ENCODE measurements at places on chromosomes 6 and 20.

GRCh38 chr20:48405909-48406308 is 421.9 kb downstream of the PREX1 start:
- no peak for DNase-seq

DNA sequence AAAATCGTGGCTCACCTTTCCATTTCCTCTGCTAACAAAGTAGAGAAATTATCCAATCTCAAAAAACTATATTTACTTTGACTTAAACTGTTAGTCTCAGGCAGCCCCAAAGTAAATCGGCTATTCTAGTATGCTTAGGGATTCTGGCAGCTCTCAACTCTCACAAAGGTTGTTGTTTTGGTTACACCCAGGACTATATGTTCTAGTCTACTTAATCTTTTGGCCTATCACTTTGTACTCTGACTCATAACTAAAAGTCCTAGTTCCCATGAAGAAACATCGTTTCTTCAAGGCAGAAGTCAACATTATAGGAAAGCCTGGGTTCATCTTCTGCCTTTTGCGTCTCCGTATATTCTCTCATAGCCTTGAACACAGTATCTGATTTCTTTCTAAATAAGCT is 42.3 kb downstream of the MYLK4 start:
- no peak for DNase-seq

GRCh38 chr6:84193114-84193708 is 34.2 kb downstream of the CEP162 start:
- DNase-seq, result no peak

- DNase-seq, result no peak
Measured at GRCh38 chr20:18032977-18033892, 24.5 kb downstream of the OVOL2 start.

GRCh38 chr6:69390125-69390524 is 406.7 kb downstream of the LMBRD1 start:
- DNase-seq, result no peak

DNA sequence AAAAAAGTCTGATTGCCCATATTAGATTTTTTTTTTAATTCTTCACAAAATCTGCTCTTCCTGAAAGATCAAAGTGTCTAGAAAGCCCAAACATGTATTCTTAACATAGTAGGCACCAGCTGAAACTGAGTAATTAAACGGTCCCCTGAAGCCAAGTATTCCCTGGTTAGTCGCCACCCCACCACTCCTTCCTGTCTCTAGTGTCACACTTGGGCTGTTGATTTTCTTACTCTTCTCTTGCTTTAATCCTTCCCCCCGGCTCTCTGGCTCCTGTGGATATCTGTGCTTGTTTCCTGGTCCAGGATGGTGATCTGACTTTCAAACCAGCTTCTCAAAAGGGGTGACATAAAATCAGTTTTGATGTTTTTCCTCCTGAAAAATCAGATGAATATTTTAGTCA is 162.9 kb downstream of the QKI start:
- no peak for DNase-seq

- no peak for DNase-seq
Measured at GRCh38 chr6:5786969-5787720, 219.6 kb downstream of the NRN1 start.

GRCh38 chr6:87282743-87283142 is 39.6 kb upstream of the SMIM8 start:
- no peak for DNase-seq

- DNase-seq, result no peak
Measured at GRCh38 chr6:17214106-17214505, 67.1 kb upstream of the RBM24 start.

DNA sequence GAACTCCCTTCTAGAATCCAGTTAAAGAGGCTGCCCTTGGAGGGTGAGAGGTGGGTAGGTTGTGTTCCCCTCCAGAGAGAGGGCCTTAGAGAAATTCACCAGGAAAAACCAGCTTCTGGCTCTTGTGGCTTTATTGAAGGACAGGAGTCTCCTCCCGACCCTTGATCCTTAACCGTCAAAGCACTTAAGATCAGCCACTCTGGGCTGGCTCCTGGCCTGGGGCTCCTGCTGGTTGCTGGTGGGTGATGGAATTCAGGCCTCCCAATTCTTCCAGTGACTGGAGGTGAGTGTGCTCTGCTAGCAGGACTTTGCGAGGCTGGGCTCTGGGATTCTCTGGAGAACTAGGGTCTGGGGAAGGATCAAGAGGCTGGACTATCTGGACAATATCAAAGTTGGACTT is 75.6 kb upstream of the LGSN start:
- DNase-seq, result no peak

GRCh38 chr20:24916412-24916811 is 32.7 kb upstream of the CST7 start:
- DNase-seq, result no peak

GRCh38 chr20:53655625-53656292 is 62.1 kb upstream of the ZNF217 start:
- no peak for DNase-seq

DNA sequence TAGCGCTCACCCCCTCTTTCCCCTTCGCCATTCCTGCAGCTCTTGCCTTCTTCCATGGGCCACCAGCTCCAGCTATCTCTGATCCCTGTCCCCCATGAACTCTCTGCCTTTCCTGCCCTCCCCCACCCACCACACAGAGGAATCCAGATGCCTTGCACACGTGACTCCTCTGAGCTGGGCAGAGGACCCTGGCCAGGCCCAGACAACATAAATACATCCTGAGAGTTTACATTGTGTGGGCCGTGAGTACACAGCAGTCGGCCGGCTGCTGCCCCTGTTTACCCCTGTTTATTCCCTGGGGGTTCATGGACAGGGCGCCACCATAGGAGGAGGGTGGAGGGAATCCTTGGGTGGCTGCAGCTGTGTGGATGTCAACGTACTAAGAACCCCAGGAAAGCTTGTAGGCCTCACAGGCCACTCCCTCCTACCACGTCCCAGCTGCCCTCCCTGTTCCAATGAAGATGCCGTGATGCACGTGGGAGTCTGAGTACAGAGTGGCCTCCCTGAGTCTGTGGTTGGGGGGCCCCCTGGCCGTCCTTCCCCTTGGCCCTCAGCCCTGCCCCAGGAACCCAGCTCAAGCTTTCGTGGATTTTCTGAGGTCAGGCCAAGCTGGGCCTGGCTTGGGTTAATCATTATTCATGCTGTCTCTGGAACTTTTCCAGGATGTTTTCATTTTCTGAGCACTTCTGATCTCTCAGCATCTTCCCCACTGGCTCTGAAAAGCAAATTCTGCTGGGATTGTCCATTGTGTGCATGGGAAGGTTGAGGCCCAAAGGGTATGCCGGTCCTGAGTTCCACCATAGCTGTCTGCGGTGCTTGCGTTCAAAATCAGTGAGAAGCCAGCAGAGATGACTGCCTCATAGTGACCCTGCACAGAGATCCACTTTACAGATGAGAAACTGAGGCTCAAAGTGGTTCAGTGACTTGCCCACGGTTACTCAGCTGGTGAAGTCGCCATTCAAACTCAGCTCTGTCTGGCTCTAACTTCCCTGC is 136.3 kb downstream of the MRPL14 start:
- DNase-seq, result no peak

GRCh38 chr6:2959909-2960719 is 11.3 kb downstream of the SERPINB6 start:
- DNase-seq, result no peak

- DNase-seq, result peak; percentile 97
Measured at GRCh38 chr6:27864906-27865849, 47.0 kb downstream of the OR2B2 start.

DNA sequence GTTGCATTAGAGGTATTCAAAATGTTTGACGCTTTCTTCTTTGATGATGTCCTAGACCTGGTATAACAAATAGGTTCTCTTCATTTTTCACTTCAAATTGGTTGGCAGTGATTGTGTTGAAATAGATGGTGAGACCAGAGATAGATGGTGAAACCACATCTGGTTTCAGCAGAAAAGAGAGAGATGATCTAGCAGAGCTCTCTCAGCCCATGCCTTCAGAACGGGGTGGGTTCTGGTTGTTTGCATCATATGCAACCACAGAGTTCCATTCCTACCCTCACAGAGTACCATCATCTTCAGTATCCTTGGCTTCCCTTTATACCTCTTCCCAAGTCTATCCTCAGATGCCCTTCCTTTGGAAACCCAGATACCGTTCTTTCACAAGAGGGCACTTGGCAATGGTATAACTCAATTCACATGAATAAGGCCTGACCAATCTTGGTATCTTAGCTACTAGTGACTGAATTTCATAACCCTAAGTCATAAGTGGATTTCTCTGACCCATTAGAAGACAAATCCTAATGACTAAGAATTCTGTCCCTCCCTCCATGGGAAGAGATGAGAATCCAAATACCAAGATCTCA is 93.7 kb downstream of the UBE3D start:
- no peak for DNase-seq

- no peak for DNase-seq
Measured at GRCh38 chr6:41325446-41326066, 9.9 kb upstream of the NCR2 start.

DNA sequence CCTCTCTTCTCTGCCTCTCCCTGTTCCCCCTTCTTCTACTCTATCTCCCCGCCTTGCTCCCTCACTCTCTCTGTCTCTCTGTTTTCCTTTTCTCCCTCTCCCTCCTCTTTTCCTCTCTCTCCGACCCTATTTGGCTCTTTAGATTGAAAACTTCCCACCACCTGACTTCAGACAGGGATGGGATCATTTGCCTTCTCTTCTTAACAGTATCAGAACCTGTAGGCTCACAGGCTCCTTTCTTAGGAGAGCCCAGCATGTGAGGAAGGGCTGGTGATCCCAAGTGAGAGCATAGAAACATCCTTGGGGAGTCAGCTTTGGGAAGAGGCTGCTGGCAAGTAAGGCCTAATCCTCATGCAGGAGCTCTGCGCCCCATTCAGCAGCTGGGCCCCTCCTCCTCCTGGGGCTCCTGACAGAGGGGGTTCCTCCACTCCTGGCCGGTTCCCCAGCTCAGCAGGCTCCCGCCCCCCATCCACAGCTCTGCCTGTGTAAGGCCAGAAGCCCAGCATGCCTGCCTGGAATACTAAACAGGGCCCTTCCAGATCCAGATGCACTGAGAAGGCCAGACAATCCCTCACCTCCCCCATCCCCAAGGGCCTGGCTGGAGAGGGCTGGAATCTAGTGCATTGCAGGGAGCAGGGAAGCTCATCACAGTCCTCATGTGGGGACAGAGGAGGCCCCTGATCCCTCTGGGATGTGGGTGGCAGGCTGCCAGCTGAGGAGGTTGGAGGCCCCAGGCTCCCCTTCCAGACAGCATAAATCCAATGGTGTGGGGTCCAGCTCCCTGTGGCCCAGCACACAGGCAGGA is 93.4 kb downstream of the PTPRT start:
- no peak for DNase-seq

DNA sequence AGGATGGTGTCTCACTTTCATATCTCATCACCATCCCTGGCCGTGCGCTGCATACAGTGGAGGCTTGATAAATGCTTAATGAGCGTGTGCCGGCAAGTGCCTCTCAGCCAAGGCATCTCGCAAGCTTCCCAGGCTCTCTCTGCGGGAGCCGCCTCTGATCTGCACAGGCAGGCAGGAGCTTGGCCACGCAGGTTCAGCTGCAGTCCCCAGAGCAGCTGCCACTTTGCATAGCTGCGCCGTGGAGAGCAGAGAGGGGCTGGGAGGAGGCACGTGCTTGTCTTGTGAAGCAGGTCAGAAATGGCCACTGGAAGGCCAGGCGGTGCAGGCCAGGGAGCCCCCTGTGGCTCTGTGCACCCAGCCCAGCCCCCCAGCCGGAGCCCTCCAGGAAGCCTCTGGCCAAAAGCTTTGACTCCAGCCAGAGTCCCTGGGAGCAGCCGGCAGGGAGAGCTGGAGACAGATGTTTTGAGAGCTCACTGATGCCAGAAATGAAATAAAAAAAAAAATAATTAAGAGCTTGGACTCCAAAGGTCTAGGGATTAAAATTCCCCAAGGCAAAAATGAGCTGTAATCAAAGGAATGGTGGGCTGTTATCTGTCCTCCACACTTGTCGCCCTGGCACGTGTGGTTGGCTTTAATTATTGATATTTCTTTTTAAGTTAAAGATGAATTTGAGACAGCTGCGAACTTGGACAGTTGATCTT is 377.0 kb downstream of the CDH4 start:
- no peak for DNase-seq

GRCh38 chr6:163897030-163897429 is 482.5 kb downstream of the QKI start:
- no peak for DNase-seq

GRCh38 chr6:15337582-15337981 is 91.7 kb downstream of the JARID2 start:
- DNase-seq, result no peak

DNA sequence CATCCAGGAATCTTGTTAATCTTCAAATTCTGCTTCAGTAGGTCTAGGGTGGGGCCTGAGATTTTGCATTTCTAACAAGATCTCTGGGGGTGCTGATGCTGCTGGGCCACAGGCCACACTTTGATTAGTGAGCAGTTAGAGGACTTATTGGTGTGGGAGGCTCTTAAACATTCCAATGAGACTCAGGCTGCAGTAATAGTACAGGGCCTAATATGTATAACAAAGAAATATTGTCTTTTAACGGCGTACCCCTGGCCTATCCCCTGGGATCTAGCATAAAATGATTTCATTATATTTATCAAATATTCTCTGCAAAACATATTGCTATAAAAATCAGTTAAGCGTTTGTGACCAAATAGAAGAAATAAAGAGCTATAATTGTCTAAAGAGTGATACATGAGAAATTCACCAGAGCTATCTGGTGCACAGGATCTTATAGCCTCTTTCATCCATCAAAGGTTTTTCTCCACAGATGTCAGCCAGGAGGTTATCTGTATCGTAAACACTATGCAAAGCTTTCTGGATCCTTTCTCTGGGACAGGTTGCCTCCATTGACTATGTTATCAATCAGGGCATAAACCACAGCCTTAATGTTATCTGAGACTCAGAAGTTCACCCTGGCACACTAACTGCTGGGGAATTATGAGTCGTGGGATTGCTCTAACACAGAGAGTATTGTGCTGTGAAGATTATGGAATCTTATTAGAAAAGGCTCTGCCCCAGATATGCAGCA is 488.5 kb upstream of the MAP3K7 start:
- no peak for DNase-seq

- DNase-seq, result no peak
Measured at GRCh38 chr6:49384904-49385303, 78.1 kb downstream of the MMUT start.

- DNase-seq, result no peak
Measured at GRCh38 chr6:63458480-63459115, 113.7 kb upstream of the LOC128125822 start.

GRCh38 chr20:44437497-44437896 is 38.2 kb upstream of the TTPAL start:
- no peak for DNase-seq

Data from B cell (primary cell).